CMK (cell line): ENCODE measurements at places on chromosomes 1 and 21.

DNA sequence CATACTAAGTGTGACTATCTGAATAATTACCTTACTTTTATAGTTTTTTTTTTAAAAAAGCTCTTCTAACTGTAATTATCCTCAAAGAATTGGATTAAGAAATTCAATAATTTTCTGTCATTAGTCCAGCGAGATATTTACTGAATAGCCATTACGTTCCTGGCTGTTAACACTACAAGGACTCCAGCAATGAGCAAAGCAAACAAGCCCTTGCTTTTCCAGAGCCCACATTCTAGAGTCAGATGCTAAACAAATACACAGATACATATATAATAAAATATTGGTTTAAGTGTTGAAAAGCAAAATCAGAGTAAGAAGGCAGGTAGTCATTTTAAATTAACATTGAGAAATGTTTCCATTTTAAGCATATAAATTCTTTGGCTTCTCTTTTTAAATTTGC is 118.4 kb downstream of the ATF6 start:
- DNase-seq, result no peak

DNA sequence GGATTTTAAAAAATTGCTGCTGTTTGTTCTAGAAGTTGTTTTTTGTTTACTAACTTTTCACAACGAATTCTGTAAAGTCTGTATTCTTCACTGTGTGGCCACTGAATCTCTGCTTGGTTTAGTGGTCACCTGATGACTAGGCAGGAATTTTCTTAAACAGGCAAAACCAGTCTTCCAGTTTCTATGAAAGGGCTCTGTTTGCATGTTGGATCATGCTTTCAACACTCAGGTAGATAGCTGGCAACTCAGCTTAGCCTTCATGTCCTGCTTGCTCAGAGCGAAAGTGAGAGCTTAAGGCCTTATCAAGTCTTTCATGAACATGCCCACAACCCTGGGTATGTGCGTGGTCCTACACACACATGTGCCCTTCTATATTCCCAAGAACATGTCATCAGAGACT is 52.4 kb upstream of the CCDC190 start:
- no peak for DNase-seq

GRCh38 chr1:207459008-207459407 is 4.9 kb downstream of the CR2 start:
- DNase-seq, result no peak

DNA sequence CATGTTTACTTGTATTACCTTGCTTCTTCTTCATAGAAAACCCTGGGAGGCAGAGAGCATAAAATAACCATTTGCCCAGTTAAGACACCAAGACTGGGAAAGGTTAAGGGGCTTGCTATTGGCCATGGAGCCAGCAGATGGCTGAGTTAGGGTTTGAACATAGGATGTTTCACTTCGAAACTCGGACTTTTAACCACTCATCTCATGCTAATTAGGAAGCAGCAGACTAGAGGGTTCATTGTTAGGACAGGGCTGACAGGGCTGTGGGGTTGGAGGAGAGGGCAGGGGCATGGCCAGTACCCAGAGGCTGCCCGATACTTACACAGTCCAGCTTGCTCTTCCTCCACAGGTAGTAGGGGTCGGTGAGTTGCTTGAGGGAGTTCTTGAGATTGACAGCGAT is 17.0 kb downstream of the SLC26A9 start:
- DNase-seq, result no peak

- DNase-seq, result no peak
Measured at GRCh38 chr1:149965440-149965839, 28.8 kb upstream of the MTMR11 start.

GRCh38 chr1:2787163-2787911 is 14.2 kb downstream of the TTC34 start:
- no peak for DNase-seq

DNA sequence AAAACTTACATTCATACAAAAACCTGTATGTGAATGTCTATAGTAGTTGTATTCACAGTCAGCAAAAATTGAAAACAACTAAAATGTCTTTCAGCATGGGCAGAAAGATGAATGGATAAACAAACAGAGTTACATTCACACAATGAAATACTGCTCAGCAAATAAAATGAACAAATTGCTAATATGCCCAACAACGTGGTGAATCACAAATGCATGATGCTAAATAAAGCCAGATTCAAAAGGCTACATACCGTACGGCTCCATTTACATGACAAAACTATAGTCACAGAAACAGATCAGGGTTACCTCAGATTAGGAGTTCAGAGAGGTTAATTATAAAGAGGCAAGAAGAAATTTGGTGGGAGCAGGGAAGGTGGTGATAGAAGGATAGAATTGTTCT is 100.7 kb upstream of the KCTD3 start:
- DNase-seq, result no peak

GRCh38 chr21:42367367-42368165 is 1.2 kb upstream of the TFF1 start:
- no peak for DNase-seq

GRCh38 chr1:227893949-227894721 is 53.6 kb downstream of the WNT9A start:
- no peak for DNase-seq

DNA sequence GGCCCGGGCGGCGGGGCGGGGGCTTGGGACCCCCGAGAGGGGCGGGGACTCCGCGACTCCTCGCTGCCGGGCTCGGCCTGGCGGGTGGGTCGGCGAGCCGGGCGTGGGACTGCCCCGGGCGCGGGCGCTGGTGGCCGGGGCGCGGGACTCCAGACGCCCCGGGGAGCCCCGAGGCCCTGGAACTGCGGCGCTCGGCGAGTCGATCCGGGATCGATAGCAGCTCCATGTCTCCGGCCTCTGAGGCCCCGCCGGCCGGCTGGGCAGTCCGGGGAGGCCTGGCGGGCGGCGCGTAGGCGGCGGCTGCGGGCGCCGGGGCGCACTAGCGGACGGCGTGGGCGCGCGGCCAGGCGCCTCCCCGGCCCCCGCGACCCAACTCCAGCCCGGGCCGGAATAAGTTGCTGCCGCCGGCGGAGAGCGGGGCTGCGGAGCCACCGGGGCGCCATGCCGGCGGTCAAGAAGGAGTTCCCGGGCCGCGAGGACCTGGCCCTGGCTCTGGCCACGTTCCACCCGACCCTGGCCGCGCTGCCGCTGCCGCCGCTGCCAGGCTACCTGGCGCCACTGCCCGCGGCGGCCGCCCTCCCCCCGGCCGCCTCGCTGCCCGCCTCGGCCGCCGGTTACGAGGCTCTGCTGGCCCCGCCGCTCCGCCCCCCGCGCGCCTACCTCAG is 400 bp downstream of the SAMD11 start:
- no peak for DNase-seq

DNA sequence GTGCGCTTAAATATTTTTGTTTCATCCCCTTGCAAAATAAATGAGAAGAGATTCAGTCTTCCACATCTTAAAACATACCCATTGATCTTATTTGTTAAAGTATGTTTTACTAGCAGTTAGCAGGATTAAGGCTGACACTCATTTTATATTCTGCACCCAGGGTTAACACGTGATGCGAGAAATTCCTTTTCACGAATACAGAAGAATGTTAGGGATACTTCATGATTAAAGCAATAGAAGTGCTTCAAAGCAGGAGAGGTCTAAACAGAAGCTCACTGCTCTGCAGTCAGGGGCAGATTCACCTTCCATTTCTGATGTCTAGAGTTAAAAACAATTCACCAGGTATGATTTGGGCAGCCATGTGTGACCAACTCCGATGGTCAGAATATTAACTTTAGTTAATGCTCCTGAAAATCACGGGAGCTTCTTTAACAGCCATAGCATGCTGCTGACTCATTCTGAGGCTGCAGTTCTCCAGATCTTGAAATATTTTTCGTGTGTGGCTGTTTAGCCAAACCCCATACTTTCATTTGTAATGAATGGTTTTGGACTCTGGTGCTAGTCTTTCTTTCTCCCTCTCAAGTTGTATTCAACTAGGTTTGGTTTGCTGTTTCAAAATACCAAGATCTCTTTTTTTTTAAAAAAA is 19.7 kb downstream of the BCAR3 start:
- DNase-seq, result no peak

GRCh38 chr1:79737193-79737592 is 730.7 kb upstream of the ADGRL4 start:
- no peak for DNase-seq

- no peak for DNase-seq
Measured at GRCh38 chr1:61167309-61167708, 84.9 kb downstream of the NFIA start.

- DNase-seq, result no peak
Measured at GRCh38 chr1:244302876-244303609, 148.7 kb downstream of the ADSS2 start.

DNA sequence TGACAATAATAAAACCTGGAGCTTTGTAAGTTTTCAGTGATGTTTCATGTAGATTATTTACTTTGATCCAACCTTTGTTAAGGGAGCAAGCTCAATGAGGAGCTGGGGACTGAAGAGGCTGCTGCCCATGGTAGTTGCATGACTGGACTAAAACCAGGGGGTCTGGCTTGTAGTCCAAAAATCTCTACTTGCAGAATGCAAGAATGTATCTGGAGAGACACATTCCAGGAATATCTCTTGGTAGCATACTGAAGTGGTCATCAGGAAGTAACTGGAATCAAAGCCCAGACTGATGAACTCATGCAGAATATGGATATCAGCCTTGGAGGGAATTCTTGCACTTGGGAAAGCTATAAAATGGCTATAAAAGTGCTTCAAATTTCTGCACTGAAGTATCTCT is 5.8 kb upstream of the KIAA0040 start:
- DNase-seq, result no peak

DNA sequence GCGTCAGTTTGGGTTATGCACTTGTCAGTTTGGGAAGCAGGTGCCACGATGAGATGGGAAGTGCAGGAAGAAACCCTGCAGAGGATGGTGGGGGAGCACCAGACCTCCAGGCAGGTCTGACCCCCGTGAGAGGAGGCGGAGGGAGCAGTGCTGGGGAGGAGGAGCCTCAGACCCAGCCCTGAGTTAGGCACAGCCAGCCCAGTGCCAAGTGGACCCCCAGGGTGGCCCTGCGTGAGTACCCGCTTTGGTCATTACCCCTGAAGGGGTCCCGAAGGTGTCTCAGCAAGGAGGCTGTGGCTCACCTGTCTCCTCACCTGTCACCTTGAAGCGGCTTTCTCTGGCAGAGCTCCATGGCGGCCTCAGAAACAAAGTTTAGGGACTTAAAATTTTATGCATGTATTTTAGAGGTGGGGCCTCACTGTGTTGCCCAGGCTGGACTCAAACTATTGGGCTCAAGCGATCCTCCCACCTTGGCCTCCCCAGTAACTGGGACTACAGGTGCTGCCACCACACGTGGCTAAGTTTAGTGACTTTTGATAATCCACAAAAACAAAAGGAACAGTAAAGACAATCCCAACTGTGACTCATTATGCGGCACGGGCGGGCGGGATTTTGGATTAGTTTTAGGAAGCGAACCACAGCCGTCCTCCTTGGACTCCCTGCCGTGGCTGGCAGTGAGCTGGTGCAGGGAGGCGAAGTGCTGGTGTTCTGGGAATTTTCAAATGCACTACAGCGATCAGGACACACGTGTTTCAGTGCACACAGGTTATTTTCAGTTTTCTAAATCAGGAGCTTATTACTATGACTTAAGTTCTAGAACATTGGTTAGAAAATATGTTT is 4.7 kb downstream of the AGPAT3 start:
- DNase-seq, result no peak

DNA sequence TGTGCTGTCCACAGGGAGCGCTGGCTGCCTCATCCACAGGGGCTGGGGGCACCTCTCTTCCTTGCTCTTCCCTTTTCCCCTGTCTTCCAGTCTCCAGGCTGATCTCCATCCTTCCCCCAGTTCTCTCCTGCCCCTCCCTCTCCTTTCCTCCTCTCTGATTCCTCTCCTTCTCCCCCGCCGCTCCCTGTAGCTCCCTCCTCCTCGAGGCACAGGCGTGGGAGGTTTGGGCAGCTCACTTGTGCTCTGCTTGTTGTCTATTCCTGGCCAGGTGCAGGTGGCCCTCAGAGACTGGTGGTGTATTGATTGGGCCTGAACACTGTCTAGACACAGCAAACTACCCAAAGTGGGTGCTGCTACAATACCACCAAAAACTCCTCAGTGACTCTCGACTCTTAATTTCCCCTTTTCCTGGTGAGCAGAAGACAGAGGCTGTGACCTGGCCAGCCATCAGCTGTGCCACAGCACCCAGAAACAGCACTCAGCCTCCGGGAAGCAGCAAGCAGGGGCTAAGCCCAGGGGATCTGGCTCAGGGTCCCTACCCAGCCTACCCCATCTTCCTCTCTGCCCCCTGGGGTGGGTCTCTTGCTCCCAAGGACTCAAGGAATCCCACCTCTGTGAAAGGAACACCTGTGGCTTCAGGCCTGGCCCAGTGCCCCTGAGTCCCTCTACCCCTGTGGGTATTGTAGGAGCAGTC is 93.3 kb downstream of the DDX20 start:
- DNase-seq, result no peak

DNA sequence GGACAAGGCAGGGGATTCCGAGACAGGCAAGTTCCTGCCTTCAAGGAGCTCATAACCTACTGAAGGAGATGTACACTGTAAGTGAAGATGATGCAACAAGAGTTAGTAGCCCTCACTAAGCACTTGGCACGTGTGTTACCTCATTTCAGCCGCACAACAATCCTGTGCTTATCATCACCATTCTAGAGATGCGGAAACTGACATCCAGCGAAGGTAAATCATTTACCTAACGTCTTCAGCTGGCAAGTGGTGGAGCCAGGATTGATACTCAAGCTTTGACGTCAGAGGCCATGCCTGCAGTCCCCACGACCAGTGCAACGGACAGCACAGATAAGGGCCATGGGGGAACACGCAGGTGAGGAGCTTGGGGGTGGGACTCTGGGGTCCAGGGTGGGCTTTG is 2.9 kb upstream of the UBXN10 start:
- no peak for DNase-seq

GRCh38 chr1:44290250-44291094 is 64.6 kb downstream of the ERI3 start:
- peak; percentile 30 for DNase-seq

- DNase-seq, result no peak
Measured at GRCh38 chr21:29072873-29073221, 601 bp downstream of the CCT8 start.

DNA sequence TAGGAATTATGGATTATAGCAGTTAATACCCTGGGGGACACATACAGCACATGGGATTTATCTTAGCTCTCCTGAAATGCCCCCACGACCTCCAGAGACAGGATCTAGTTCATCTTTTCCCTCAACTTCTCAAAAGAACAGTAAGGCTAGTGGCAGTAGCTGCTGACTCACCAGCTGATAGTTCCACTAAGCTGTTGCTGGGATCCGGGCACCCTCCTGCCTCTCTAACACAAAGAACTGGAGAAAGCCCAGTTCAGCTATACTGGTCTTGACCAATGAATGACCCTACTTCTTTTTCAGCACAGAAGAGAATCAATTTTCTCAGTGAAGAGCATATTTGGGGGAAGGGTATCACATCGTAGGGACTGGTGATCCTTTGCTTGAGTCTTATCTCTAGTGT is 84.1 kb downstream of the PGBD5 start:
- no peak for DNase-seq

GRCh38 chr1:25871704-25872494 is 3.6 kb downstream of the PAQR7 start:
- DNase-seq, result no peak

GRCh38 chr1:225896937-225897549 is 8.1 kb upstream of the LEFTY1 start:
- DNase-seq, result no peak
